Mammary epithelial cell (primary cell): ENCODE measurements at places on chromosomes 1 and 21. TPM values are rescaled to one million over a fixed set of nuclear protein-coding genes. Genes with fewer than 3 reads are reported as not detected.

Gene DNAI4
- polyA plus RNA-seq, result 0.35 TPM

Gene S100A8
- 133 TPM for polyA plus RNA-seq

Gene TGFB2
- 10.9 TPM for polyA plus RNA-seq

Gene OR2L5
- not detected for polyA plus RNA-seq

Gene SPATA1
- polyA plus RNA-seq, result not detected

Gene MIXL1
- not detected for polyA plus RNA-seq

Gene SLC35F3
- polyA plus RNA-seq, result 11.2 TPM

Gene TSPEAR
- not detected for polyA plus RNA-seq
